Inflammatory macrophage treated with lipopolysaccharide for 1 hour (primary cell): ENCODE measurements at places on chromosomes 1 and 21.

GRCh38 chr1:40281853-40282252, 23.8 kb downstream of the ZMPSTE24 start:
- no peak for DNase-seq

GRCh38 chr1:183191833-183192232, 5.8 kb downstream of the LAMC2 start:
- DNase-seq: no peak

GRCh38 chr1:111802984-111803383, 47.3 kb downstream of the DDX20 start:
- DNase-seq: no peak

- no peak for DNase-seq
Observed at GRCh38 chr1:58936973-58937372, 153.1 kb upstream of the JUN start.

GRCh38 chr1:14570514-14570913, 28.0 kb upstream of the KAZN start:
- DNase-seq: no peak

DNA sequence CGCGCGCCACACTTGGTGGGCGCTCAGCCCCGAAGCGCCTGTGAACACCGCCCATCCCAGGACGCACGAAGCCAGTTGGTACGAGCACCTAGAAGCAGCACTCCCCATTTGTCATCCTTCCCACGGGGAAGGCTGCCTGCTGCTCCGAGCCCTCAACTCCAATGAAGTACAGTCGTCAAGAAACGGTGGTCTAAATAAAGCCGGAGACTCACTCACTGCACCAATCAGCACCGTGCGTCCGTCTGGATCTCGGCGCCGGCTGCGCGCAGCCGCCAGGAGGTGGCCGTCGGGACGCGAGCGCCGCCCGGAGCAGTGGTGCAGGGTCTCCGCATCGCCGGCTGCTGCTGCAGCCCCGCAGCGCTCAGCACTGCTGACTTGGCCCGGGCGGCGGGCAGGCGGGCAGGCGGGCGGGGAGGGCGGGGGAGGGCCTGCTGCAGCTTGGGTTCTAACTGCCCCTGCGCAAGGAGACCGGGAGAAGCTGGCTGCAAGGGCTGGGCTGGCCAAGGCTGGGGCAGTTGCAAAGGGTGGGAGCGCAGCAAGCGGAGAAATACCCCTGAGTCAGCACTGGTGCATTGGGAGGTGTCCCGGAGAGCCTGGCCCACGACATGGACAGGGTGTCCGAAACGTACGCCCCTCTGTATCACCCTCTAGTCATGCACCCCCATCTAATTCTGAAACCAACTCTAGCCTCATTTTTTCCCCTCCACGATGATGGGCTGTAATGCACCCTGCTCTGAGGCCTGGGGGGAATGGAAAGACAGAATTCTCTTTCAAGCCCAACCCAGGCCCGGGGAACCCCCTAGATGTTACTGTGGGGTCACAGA, 35.8 kb upstream of the H6PD start:
- no peak for DNase-seq

GRCh38 chr1:72547412-72547811, 265.1 kb upstream of the NEGR1 start:
- no peak for DNase-seq

DNA sequence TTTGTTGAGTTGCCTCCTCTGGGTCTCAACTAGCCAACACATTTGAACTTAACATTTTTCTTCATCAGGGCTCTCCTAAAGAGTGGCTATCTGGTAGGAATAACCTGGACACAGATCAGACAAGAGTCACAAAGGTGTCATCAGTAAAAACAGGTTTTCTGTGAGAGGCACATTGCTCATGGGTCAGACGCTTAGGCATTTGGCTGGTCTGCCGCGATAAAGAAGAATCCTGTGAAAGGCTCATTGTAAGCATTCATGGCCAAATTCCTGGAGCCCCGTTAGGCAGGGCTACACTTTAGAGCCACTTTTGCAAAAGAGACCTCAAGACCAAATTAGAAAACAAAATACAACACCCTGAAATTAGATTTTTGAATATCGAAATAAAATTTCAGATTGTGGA, 64.2 kb upstream of the PDE4B start:
- DNase-seq: no peak

DNA sequence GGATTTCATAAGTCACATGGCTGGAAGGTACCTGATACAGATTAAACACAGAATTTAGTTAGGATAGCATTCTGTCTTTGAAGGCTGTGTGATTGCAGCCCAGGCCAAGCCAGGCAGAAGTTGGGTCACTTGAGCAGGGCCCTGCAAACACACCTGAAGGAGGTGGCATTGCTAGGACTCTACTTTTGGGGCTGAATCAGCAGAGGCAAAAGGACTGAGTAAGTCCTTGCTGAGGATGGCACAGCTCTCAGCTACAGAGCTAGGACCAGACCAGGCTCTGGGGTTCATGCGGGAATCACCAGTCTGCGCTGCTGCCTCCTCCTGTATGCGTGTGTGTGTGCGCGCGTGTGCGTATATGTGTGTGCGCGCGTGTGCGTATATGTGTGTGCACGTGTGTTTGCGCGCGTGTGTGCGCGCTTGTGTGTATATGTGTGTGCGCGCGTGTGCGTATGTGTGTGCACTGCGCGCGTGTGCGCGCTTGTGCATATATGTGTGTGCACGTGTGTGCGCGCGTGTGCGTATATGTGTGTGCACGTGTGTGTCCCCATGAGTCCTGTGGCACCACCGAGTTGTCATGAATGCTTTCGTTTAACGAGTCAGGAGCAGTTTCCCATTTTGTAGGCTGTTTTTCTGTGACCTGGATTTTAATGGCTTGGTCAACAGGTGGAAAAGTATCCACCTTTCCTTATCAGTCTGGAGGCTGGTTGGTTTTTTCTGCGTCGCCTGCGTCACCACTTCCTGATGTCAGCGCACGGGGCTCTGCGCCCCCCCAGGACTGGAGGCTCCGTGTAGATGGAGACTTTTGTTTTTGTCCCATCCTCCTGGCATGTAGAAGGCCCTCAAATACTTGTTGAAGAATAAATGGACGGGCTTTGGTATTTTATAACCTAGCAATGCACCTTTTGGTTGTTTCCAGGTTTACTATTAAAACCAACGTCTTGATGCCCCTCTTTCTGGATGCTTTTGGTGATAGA, 34.7 kb downstream of the ADARB1 start:
- DNase-seq: no peak

DNA sequence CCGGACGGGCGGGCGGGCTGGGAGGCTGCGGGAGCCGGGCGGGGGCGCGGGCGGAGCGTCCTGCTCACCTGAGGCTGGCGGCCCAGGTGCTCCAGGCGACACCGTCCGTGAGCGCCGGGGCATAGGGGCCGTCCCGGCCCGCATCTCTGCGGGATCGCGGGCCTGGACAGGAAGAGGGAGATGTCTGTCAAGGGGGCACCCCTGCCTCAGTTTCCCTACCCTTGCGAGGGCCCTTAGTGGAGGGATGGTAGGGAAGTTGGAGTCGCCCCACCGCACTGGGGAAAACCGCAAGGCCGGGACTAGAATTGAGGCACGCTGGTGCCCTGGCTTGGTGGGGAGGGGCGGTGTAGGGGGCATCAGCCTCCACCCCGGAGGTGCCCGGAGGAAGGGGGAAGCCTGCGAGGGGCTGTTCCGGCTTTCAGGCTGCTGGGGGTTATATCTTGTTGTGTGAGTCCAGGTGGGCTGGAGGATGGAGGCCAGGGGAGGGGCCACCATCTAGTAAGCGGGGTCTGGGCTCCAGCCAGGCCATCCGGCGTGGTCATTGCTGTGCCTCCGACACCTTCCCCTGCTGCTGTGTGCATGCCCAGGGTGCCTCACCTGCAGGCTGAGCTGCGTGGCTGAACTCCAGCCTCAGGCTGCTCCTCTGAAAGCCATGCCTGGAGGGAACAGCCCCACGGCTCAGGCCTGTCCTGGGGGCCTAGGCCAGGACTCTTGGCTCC, 580 bp downstream of the VWA1 start:
- no peak for DNase-seq

- DNase-seq: no peak
Observed at GRCh38 chr1:15188130-15188524, 34.6 kb downstream of the TMEM51 start.

- peak; percentile 40 for DNase-seq
Observed at GRCh38 chr1:215543191-215543606, 23.9 kb upstream of the KCTD3 start.

DNA sequence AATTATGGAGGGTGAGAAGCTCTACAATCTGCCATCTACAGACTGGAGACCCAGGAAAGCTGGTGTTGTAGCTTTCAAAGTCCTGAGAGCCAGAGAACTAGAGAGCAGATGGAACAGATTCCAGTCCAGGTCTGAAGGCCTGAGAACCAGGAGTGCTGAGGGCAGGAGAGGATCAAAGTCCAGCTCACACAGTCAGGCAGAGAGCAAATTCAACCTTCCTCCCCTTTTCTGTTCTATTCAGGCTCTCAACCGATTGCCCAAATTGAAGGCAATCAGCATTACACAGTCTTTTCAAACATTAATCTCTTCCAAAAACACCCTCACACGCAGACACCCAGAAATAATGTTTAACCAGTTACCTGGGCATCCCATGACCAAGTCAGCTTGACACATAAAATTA, 2.5 kb upstream of the TMPRSS2 start:
- DNase-seq: no peak

GRCh38 chr1:64659478-64660138, 85.3 kb upstream of the RAVER2 start:
- no peak for DNase-seq

DNA sequence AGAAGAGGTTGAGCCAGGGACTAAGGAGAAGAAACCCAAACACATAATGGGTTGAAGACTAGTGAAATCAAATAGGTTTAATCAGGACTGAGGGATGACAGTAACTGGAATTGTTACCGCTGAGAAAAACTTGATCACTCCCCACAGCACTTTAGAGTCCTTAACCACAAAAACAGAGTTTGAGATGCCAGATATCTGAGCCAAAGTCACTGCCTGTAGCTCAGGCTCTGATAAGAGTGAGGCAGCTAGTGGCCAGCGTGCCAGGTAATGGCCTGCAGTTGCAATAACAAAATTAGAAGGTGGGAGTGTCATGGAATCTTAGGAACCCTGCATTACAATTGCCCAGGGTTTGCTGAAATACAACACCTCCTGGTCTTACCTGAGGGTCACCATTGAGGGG, 48.0 kb downstream of the PRKAB2 start:
- no peak for DNase-seq

- DNase-seq: no peak
Observed at GRCh38 chr1:11878891-11879190, 20.1 kb upstream of the NPPB start.

- DNase-seq: no peak
Observed at GRCh38 chr1:232038706-232039677, 412.4 kb downstream of the DISC1 start.

GRCh38 chr1:166692346-166692745, 146.9 kb upstream of the POGK start:
- no peak for DNase-seq

- DNase-seq: no peak
Observed at GRCh38 chr21:39620856-39621255, 8.1 kb downstream of the B3GALT5 start.
